Astrocyte of the spinal cord (primary cell): ENCODE measurements at places on chromosomes 2 and 18.
A peak's percentile ranks its signal among the peaks of the same experiment; 100 is the strongest.

- no peak for DNase-seq
Observed at GRCh38 chr2:114450639-114451038, 8.2 kb downstream of the DPP10 start.

DNA sequence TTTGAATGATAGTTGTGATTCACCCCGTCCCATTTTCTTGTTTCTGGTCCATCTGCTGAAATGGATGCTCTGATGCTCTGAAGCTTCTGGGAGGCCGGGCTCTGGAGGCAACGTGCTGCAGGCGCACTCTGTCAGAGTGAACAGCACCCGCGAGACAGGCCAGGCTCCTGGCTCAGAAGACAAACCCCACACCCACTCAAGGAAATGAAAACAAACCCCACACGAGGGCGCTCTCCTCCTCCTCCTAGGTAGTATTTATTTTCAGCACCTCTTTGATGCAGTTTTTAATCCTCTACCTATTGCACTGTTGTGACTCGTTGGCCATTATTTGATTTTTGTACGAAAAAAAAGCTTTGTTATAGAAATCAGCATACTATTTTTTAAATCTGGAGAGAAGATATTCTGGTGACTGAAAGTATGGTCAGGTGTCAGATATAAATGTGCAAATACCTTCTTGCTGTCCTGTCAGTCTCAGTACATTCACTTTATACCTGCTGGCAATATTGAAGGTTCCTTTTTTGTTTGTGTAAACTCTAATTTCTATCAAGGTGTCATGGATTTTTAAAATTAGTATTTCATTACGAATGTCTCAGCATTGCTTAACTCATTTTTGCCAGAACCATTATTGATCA lies 10.3 kb upstream of the CHST10 start:
- peak; percentile 37 for DNase-seq

DNA sequence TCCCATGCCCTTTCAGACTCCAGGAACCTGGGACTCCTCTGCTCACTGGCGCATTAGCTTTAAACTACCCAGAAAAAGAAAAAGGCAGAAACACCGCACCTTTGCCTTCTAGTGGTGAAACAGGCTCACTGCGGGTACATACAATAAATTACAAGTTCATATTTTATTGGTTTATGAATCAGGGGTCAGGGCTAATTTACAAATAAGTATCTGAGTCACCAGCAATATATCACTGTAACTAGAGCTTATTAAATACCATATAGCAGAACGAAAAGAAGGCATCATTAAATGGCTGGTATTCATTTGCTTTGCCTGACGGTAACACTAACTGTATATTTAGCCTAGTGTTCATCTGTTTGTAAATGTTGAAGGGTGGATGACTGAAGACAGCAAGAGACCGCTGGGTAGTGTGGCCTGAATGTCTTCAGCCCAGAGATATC lies 26.9 kb upstream of the DTNB start:
- DNase-seq, result peak; percentile 42

- no peak for DNase-seq
Observed at GRCh38 chr2:148567716-148568115, 76.8 kb upstream of the EPC2 start.

DNA sequence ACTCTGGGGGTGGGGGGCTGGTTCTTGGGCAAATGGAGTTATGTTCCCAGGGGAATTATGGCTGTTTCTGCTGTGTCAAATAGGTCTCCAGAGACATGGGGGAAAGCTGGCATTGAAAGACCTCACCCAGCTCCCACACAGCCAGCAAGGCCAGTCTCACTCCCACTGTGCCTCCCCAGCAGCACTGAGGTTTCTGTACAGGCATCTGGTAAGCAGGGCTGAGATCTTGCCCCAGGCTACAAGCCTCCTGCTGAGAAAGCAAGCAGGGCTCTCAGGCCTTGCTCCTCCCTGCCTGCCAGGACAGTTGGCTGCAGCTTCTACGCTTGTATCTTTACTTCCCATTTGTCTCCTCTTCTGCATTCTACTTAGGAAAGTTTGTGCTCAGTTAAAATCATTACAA lies 50.5 kb upstream of the FHOD3 start:
- DNase-seq, result no peak

GRCh38 chr2:191931329-191931728 lies 84.4 kb upstream of the CAVIN2 start:
- no peak for DNase-seq

GRCh38 chr2:179478771-179479170 lies 214.1 kb upstream of the SESTD1 start:
- no peak for DNase-seq

GRCh38 chr2:152051436-152051835 lies 47.4 kb downstream of the CACNB4 start:
- no peak for DNase-seq

GRCh38 chr2:98663511-98664090 lies 55.2 kb downstream of the UNC50 start:
- no peak for DNase-seq

DNA sequence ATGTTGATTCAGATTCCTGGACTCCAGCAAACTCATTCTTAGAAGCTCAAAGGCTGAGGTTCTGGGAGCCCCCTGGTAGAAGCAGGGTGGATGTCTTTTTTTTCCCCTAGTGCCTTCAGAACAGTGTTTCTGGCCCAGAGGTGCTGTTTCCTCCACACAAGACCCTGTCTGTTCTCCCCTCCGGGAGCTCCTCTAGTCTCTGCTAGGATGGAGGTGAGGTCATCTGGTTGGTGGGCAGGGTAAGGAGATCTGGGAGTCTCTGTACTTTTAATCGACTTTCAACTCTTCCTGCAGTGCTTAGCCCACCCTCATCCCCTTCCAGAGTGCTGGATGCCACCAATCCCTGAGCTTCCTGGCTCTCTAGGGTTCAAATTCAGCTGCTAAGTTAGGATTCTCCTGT lies 192.0 kb downstream of the SH3BP4 start:
- DNase-seq, result no peak

GRCh38 chr2:10392951-10393639 lies 55.0 kb downstream of the ODC1 start:
- DNase-seq, result no peak
